Stomach (tissue), 19 donors: ENCODE measurements at places on chromosomes 12 and 14.
A peak's percentile ranks its signal among the peaks of the same experiment; 100 is the strongest.

DNA sequence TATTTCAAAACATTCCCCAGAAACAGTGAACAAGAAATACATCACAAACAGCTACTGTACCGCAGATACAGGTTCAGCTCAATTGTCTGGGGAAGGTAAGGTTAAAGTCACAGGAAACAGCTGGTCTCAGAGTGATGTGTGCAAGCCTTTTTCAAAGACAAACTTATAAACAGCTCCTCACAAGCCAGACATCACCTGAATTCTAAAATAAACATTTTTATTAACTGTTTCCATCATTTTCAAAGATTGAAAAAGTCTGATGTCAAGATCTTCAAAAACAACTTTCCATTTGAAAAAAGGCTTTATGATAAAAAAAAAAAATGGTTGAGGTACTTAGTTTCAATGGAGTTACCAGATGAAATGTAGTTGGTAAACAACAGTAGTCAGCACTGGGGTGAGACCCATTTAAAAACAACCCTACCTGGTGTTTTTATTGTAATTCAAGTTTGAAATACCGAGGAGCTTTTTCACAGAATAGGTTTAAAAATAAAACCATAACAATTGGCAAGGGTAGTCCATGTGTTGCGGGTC, 4.0 kb downstream of the BTG1 start:
- DNase-seq, result peak; percentile 72
- H3K4me1 ChIP-seq, result peaks cover 13% of the 10 kb centered on the region
- H3K27ac ChIP-seq, result peak overlapping the region; percentile 100
- H3K36me3 ChIP-seq, result peaks cover 20% of the 10 kb centered on the region

DNA sequence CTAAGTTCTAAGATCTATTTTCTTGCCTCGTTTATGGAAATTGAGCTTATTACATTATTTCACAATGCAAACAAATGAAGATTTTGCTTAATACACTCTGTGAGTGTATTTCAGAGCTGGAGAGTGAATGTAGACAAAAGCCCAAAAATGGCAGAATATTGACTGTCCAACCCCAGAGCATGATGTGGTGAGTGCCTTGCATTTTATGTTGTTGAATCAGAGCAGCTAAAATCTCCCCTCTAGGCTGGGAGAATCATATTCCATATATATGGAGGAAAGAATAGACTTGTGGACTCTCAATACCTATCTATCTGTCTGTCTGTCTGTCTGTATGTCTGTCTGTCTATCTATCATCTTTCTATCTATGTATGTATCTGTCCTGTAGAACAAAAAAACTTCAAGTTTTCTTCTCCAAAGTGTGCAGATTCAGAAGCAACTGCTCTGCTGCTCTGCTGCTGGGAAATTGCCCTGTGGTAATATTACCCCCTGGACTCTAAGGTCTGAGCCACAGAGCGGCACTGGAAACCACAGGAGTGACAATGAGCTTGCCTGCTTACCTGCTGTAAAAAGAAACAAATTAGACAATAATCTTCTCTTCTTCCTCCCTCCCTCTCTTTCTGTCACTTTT, 209.4 kb upstream of the PRICKLE1 start:
- no peaks in the 10 kb centered on the region for H3K36me3 ChIP-seq
- H3K27me3 ChIP-seq, result no peaks in the 10 kb centered on the region
- no peaks in the 10 kb centered on the region for H3K4me1 ChIP-seq
- no peak overlapping the region for H3K27ac ChIP-seq

DNA sequence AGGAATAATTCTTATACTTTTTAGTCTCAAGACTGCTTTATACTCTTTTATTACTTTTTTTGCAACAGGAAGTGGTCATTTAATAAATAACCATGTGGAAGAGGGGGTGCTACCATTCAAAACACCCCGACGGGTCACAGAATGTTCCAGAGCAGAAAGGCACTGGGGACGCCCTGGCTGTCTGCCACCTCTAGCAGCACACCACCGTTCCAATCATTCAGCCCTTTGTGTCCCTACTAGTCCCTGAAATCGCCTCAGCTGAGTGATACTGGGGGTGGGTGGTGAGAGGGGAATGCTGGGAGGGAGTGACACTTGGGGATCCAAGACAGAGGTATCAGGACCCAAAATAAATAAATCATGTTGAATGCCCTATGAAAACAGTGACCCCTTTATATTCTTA, 52.4 kb downstream of the MON2 start:
- H3K36me3 ChIP-seq, result peaks cover 13% of the 10 kb centered on the region
- peaks cover 16% of the 10 kb centered on the region for H3K4me1 ChIP-seq
- no peak overlapping the region for H3K4me3 ChIP-seq
- no peak for DNase-seq
- H3K27me3 ChIP-seq, result no peaks in the 10 kb centered on the region

GRCh38 chr14:103078420-103078749, 5.6 kb upstream of the LBHD2 start:
- no peaks in the 10 kb centered on the region for H3K36me3 ChIP-seq
- H3K27ac ChIP-seq, result no peak overlapping the region
- DNase-seq, result peak; percentile 92
- H3K4me1 ChIP-seq, result peaks cover 7% of the 10 kb centered on the region
- no peak overlapping the region for H3K4me3 ChIP-seq
- H3K27me3 ChIP-seq, result no peaks in the 10 kb centered on the region

DNA sequence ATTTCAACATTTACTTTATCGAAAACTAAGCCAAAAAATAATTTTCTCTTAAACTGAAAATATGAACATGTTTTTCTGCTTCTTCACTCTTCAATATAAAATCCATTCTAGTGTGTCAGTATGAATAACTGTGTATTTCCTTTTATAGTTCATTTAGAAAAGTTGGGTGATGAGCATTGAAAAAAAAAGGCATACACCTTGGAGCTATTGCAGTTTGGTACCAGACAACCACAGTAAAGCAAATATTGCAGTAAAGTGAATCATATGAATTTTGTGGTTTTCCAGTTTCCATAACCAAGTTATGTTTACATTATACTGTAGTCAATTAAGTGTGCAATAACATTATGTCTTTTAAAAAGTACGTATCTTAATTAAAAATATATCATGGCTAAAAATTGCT, 195.0 kb upstream of the FOXG1 start:
- no peaks in the 10 kb centered on the region for H3K27me3 ChIP-seq
- DNase-seq, result no peak
- H3K27ac ChIP-seq, result no peak overlapping the region
- no peaks in the 10 kb centered on the region for H3K4me1 ChIP-seq
- no peaks in the 10 kb centered on the region for H3K36me3 ChIP-seq

DNA sequence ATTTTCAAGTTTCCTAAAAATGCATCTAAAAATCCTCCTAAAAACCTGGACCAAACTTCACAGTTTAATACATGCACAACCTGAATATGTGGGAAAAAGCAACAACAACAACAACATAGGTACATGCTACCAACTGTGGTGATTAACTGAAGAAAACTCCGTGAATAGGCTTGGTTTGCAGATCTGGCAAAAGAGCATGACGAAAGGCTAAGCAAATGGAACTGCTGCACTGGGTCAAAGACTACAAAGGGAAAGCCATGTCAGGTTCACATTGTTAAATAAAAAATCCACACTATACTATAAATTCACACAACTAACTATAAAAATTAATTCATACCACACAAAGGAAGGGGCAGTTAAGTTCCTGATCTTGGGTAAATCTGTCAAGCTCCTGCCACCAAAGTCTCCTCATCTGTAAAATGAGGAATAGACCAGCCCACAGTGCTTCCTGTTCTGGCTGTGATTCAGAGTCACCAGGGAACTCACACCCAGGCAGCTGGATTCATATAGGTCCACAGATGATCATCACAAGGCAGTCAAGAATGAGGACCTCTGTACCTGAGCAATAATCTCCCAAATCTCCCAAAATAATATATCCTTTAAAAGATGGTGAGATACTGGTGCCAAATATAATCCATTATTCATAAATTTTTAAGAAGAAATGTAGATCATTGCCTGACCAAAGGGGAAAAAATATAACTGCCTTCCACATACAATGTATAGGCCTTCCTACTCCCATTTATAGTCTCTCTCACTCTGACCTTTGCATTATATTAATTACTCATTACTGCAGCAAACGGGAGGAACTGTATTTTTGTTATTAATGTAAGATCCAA, 7.0 kb downstream of the CORO1C start:
- no peak for DNase-seq
- H3K27ac ChIP-seq, result peak overlapping the region; percentile 52
- H3K27me3 ChIP-seq, result no peaks in the 10 kb centered on the region

DNA sequence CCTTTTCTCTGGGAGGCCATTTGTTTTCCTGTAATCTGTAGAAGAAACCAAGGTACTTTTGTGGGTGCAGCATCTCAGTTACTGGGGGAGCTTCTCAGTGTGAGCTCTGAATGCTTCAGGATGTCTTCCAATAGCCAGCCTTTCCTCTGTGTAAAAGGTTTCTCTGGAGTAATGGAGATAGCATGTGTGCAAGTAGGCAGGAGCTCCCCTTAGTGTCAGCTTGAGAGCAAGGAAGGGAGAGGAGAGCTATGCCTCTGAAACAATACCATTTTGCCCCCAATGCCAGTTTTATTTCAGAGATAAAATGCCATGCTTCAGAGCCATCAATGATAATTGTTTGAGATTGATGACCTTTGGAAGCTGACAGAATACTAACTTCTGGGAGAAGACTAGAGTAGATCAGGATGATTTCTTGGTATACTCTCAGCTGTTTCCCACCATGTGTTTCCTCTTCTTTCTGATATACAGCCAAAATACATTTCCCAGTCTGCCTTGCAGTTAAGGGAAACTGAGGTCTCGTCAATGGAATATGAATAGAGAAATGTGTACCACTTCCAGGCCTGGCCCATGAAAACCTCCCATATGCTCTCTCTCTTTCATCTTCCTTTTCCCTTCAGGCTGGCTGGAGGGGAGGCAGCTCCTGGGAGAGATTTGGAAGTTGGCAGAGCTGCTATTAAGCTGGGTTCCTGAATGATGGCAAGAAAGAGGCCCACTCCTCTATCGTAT, 125.7 kb downstream of the CRADD start:
- peaks cover 32% of the 10 kb centered on the region for H3K4me1 ChIP-seq
- no peaks in the 10 kb centered on the region for H3K27me3 ChIP-seq
- no peak overlapping the region for H3K4me3 ChIP-seq
- H3K27ac ChIP-seq, result no peak overlapping the region
